ENCODE measurements at places on chromosomes 7 and 10. TPM values are rescaled to one million over a fixed set of nuclear protein-coding genes. Genes with fewer than 3 reads are reported as not detected.

The TAS2R5 gene
- 2.5 TPM for total RNA-seq

The IMMP2L gene
- 46.4 TPM for total RNA-seq

The MYL7 gene
- not detected for total RNA-seq

GRCh38 chr7:100373261-100373831 lies at the start of gene PILRA:
Gene PILRA, plus strand, starts transcription at chr7:100373487. Its CDS starts 170 bp downstream, at chr7:100373657.
- H3K27ac ChIP-seq: no peak within 1 kb of the TSS
- no peaks in the 10 kb centered on the region for H3K4me1 ChIP-seq
- no peak for DNase-seq
- H3K27me3 ChIP-seq: no peaks in the 10 kb centered on the region
- no peaks in the 10 kb centered on the region for H3K36me3 ChIP-seq

DNA sequence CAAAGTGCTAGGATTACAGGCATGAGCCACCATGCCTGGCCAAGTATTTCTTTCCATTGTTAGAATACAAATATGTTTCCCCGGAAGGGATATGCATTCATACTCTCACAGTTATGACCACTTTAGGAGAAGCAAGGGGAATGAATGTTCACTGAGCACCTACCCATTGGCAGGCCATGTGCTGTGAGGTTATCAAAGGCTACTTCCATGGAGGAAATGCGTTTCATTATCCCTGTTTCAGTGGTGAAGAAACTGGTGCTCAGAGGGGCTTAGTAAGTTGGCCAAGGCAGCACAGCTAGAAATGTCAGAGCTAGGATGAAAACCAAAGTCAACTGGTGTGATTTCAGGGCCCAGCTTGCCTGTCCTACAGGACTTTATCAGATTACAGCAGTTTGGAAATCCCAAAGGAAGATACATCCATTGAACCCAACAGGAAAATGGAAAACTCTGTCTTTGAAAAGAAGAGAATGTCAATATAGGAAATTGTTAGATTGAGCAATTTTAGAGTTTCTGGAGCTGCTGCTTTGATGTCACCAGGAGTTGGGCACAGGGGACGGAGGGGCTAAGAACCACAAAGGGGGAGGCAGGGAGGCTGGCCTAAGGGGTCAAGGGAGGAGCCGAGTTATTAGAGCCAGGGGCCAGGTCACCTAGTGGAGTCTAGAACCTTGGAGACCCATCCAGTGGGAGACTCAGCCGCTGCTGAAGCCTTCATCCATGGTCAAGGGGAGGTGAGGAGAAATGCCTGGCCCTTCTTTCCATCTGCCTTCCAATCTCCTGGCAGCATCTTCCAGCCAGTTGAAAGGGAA lies 319.8 kb downstream of the FRMD4A start:
- peaks cover 6% of the 10 kb centered on the region for H3K4me1 ChIP-seq
- no peak overlapping the region for H3K4me3 ChIP-seq
- H3K27ac ChIP-seq: no peak overlapping the region
- H3K27me3 ChIP-seq: no peaks in the 10 kb centered on the region
- H3K36me3 ChIP-seq: no peaks in the 10 kb centered on the region

GRCh38 chr10:35993591-35994515 lies 351.8 kb upstream of the FZD8 start:
- no peaks in the 10 kb centered on the region for H3K36me3 ChIP-seq
- no peaks in the 10 kb centered on the region for H3K27me3 ChIP-seq
- no peak overlapping the region for H3K27ac ChIP-seq
- H3K4me3 ChIP-seq: no peak overlapping the region
- H3K4me1 ChIP-seq: no peaks in the 10 kb centered on the region

- H3K27me3 ChIP-seq: no peaks in the 10 kb centered on the region
- H3K36me3 ChIP-seq: no peaks in the 10 kb centered on the region
- no peak overlapping the region for H3K27ac ChIP-seq
Observed at GRCh38 chr10:51675088-51675487, 24.3 kb downstream of the CSTF2T start.

DNA sequence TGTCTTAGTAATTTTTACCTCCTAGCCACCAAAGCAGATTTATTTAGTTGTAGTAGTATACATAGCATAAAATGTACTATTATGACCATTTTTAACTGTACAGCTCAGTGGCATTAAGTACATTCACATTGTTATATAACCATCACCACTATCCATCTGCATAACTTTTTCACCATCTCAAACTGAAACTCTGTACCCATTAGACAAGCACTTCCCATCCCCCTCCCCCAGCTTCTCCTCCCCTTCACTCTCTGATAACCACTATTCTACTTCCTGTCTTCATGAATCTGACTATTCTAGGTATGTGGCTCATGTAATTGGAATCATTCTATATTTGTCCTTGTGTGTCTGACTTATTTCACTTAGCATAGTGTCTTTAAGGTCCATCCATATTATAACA lies 71.9 kb downstream of the MRPL32 start:
- H3K4me3 ChIP-seq: no peak overlapping the region
- DNase-seq: no peak
- no peaks in the 10 kb centered on the region for H3K36me3 ChIP-seq
- no peaks in the 10 kb centered on the region for H3K4me1 ChIP-seq
- H3K27ac ChIP-seq: no peak overlapping the region

GRCh38 chr7:39631736-39632308 lies 8.4 kb downstream of the RALA start:
- no peak overlapping the region for H3K4me3 ChIP-seq
- no peaks in the 10 kb centered on the region for H3K36me3 ChIP-seq
- no peak overlapping the region for H3K27ac ChIP-seq
- no peak for DNase-seq

DNA sequence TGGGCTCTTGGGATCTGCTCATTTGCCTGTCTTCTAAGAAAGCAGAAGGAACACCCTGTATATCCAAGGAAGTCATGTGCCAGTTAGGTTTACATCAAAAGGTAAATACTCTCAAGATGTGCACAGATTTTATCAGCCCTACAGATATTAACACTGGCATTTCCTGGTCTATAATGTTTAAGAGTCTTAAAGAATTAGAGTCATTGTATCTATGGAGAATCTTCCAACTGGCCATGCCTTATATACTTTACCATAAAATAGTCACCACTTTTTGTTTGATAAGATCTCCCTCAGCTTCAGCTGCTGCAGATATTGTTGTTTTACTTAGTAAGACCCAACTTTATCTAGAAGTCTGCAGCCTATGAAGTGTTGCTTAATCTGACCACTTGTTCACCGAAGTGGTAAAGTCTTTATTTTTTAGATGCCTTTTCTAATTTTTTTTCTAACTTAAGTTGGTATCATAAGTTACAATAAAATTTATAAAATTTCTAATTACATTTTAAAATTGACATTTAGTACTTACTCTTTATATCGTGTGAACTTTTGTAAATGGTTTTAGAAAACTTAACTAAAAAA lies 58.5 kb downstream of the CPED1 start:
- no peaks in the 10 kb centered on the region for H3K36me3 ChIP-seq
- no peak overlapping the region for H3K4me3 ChIP-seq
- H3K4me1 ChIP-seq: no peaks in the 10 kb centered on the region
- no peak for DNase-seq
- H3K27me3 ChIP-seq: no peaks in the 10 kb centered on the region
- no peak overlapping the region for H3K27ac ChIP-seq

- no peak for DNase-seq
- H3K27ac ChIP-seq: no peak overlapping the region
Observed at GRCh38 chr10:6953271-6953801, 373.3 kb upstream of the PRKCQ start.

GRCh38 chr10:110457851-110458250 lies 39.9 kb upstream of the DUSP5 start:
- no peak overlapping the region for H3K27ac ChIP-seq
- no peak overlapping the region for H3K4me3 ChIP-seq
- DNase-seq: no peak
- no peaks in the 10 kb centered on the region for H3K27me3 ChIP-seq

GRCh38 chr7:118041251-118041878 lies 142.6 kb upstream of the LSM8 start:
- H3K4me1 ChIP-seq: no peaks in the 10 kb centered on the region
- H3K27ac ChIP-seq: no peak overlapping the region
- DNase-seq: no peak
- H3K27me3 ChIP-seq: no peaks in the 10 kb centered on the region
- no peaks in the 10 kb centered on the region for H3K36me3 ChIP-seq

DNA sequence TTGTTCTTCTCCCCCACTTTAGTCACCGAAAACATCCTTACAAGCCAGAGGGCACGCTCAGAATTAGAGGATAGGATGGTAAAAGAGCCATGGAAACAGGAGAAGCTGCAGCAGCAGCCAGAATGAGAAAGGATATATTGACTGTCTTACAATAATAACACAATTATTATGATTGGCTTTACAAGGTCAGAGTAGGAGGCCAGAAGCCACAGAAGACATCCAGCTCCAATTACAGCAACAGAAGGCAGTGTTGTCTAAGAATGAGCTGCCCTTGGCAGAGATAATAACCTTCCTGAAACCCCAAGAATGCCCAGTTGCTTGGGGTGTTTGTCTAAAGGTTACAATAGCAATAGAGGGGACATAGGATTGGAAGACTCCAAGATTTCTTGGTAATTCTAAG lies 168.8 kb downstream of the C1GALT1 start:
- H3K4me1 ChIP-seq: no peaks in the 10 kb centered on the region
- no peaks in the 10 kb centered on the region for H3K36me3 ChIP-seq
- no peak for DNase-seq
- no peak overlapping the region for H3K27ac ChIP-seq

All from kidney (tissue), 22 donors.